GM19239 (cell line): ENCODE measurements at places on chromosomes 1 and 21.
A peak's percentile ranks its signal among the peaks of the same experiment; 100 is the strongest.

DNA sequence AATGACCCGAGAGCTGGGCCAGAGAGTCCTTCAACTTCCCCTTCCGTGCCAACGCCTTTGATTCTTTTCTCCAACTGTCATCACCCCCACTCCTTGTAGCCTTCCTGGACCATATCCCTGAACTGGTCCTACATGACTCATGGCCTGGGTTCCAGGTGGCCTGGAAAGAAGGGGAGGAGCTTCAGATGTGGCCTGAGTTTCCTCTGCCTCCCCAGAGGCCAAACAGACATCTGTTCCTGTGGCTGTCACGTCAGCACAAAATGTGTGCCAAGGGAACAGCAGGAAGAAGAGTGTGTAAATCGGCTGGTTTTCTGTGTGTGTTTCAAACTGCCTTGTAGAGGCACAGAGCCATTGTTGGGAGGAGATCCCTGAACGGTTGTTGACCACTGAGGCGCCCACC is 24.9 kb upstream of the KIRREL1 start:
- no peak for DNase-seq

DNA sequence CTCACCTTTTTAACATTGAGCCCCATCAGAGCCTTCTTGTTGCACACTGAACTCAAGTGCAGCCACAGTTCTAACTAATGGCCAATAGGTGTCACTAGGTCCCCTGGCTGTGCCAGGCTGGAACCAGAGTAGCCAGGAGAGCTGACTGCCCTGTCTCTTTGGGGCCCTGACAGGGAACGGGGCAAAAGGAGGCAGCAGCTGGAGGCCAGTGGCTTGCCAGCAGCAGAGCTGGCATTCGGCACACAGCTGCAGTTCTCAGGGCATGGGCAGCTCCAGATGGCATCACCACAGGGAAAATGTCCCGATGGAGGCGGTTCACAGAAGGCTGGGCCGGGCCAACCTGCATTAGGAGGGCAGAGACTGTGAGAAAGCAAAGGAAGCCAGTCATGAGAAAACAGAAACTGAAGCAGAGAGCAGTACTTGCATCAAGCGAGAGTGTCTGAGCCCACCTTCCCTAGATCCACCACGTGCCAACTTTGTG is 188.6 kb downstream of the FCRL5 start:
- DNase-seq, result peak; percentile 48

DNA sequence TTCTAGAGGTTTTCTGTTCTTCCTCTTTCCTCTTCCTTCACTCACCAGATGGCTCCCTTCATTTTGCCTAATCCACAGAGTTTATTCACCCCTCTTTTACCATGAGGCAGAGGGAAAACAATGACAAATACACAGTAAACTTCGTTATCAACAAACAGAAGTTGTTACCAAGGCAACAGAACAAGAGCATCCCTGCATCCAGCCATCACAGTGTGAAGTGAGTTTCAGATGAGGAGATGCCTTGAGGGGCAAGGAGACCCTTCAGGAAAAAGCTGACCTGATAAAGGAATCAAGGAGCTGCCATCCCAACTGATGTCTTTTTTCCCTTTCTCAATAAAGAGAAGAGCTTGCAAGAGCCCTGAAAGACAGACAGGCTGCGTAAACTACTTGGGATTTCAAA is 195.3 kb downstream of the BRINP2 start:
- no peak for DNase-seq

DNA sequence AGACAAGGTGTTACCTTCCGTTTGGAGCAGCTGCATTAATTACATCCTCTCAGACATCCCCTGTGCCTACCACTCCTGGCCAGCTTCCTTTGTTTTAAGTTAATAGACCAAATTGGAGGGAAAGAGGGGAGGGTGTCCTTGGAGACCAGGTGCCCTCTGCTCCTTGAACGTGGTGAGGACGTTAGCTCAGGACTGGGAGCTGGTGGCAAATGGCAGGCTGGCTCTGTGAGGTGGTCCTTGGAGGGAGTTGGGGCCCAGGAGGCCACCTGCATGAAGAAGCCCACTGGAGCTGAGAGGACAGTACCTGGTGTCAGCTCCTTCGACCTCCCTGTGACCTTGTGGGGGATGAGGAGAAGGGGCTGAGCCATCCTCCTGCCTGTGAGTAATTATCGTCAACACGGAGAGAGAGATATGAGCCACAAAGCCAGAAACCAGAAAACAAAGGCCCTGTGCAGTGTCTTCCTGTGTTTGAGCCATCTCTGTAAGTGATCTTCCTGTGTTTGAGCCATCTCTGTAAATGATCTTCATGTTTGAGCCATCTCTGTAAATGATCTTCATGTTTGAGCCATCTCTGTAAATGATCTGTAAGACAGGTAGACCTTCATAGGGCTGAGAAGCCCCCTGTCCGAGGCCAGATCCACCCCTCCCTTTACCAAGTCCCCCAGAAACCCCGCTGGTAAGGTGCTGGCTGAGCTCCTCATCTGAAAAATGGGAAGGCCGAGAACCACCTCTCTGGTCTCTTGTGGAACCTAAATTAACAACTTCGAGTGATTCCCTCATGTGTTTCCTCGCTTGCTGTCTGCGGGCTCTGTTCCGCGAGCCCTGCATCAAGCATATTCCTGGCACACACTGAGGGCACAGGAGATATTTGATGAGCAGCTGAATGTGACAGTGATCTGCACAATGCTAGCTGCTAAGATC is 126.0 kb downstream of the CAMTA1 start:
- no peak for DNase-seq

- DNase-seq, result no peak
Observed at GRCh38 chr1:228154670-228155571, 5.2 kb downstream of the GJC2 start.

DNA sequence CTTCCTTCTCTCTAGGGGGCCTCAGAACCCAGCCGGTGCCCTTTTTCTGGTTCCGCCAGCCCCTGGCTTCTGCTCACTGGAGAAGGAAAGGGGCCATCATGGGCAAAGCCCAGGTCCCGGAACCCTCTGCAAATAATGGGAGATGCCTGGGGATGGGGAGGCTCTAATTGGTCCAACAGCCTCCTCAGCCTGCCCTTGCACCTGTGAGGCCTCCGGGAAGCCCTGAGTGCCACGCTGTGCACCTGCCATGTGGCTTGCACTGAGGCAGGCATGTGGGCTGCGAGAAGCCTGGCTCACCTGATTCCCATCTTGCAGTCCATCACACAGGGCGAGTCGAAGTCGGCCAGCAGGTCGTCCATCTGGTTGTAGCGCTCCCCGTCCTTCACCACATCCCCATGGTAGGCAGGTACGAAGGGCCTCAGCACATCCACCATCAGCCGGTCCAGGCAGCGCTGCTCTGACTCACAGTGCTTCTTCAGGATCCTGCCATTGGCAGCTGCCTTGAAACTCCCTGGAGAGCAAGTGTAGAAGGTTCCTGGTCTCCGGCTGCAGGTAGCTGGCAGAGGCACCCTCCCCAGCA is 92.1 kb downstream of the ITPKB start:
- no peak for DNase-seq

DNA sequence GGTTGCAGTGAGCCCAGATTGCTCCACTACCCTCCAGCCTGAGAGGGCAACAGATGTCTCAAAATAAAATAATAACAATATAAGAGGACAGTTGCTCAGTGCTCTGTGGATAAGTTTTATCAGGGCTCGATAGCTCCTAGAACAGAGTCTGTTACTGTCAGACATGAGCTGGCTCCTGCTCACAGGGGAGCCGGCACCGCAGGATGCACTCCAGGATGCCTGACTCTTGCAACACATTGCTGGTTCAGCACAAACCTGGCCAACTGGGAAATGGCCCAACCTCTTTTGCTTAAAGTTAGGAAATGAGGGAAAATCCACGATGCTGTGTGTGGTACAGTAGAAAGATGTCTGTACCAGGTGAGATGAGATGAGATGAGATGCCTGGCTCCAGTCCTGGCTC is 5.8 kb upstream of the CTSE start:
- no peak for DNase-seq

GRCh38 chr1:17405898-17406759 is 33.3 kb downstream of the RCC2 start:
- peak; percentile 70 for DNase-seq

DNA sequence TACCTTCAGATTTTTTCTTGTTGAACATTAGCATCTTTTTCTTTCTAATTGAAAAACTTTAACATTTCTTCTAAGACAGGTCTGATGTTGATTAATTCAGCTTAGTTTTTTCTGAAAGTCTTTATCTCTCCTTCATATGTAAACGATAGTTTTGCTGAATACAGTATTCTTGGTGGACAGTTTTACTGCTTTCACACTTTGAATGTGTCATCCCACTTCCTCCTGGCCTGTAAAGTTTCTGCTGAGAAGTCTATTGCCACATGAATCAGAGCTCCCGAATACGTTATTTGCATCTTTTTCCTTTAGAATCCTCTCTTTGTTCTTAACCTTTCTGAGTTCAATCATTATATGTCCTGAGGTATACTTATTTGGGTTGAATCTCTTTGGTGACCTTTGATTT is 344.2 kb downstream of the OLFM3 start:
- DNase-seq, result no peak

GRCh38 chr1:240607006-240607405 is 4.9 kb downstream of the GREM2 start:
- DNase-seq, result no peak

GRCh38 chr1:1990222-1990621 is 13.4 kb downstream of the CFAP74 start:
- no peak for DNase-seq

- no peak for DNase-seq
Observed at GRCh38 chr1:157176591-157177121, 38.5 kb upstream of the ETV3 start.

- no peak for DNase-seq
Observed at GRCh38 chr1:181043025-181043888, 9.5 kb downstream of the MR1 start.

- DNase-seq, result no peak
Observed at GRCh38 chr1:25062621-25063255, 132.7 kb upstream of the RUNX3 start.
